ENCODE measurements at places on chromosomes 13 and 19. TPM values are rescaled to one million over a fixed set of nuclear protein-coding genes. Genes with fewer than 3 reads are reported as not detected.
A peak's percentile ranks its signal among the peaks of the same experiment; 100 is the strongest.

The LRRC8E gene
- total RNA-seq = 8.2 TPM

The PTGER1 gene
- total RNA-seq = not detected

The EPSTI1 gene
- 26.2 TPM for total RNA-seq

The SIGLEC10 gene
- not detected for total RNA-seq

The SYNGR4 gene
- not detected for total RNA-seq

The LIM2 gene
- total RNA-seq = not detected

DNA sequence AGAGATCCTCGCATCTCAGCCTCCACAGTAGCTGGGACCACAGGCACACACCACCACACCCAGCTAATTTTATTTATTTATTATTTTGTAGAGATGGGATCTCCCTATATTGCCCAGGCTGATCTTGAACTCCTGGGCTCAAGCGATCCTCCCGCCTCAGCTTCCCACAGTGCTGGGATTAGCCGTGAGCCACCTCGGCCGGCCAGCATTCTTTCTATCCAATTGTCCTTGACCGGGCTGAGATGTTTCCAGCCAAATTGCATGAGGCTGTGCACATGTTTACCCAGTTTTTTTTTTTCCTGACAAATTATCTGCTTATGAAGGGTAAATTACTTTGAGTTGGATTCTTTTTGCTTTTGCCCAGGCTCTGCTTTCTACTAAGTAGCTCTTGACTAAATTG, 28.2 kb downstream of the UNC13A start:
- no peak for DNase-seq

- DNase-seq = no peak
These were observed 2.3 kb upstream of the GPR12 start for GRCh38 chr13:26762745-26763345.

GRCh38 chr19:898663-899062, 5.4 kb downstream of the RNU6-9 start:
- DNase-seq = no peak

DNA sequence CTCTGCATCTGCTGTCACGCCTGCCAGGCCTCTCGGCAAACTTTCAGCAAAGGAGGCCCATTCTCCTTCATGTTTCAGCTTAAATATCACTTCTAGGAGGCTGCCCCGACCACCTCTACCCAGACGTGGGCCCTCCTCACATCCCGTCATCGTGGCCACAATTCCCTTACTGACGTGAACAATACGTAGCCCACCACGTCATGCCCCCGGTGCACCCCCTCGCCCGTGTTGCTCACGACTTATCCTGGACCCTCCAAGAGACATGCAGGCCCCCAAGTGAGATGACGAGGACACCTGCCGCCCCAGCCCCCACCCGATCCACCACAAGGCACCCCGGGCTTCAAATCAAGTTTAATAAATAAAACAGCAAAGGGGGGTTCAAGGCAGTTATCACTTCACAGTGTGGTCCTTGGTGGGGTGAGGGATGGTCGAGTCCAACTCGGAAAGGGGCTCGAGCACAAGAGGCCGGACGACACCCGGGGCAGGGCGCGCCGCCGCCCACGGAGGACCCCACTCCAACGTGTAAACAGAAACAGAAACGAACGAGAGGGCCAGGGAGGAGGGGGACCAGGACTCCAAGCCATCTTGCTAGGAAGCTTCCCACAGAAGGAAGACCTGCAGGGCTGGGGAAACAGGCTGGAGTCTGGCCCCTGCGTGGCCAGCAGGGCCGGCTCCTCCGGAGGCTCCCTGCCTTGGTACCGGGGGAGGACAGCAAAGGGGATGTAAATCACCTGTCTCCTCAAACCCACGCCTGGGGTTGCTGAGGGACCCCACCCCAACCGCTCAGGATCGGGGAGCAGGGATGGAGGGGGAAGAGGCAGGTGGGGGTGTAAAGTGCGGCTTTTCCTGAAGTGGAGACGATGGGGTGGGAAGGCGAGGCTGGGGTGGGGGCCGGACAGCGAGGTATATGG, 14.3 kb upstream of the PLPP2 start:
- DNase-seq = no peak

- no peak for DNase-seq
These were observed 361.6 kb downstream of the COG6 start for GRCh38 chr13:40016953-40017660.

GRCh38 chr19:54040003-54040402, 23.7 kb downstream of the VSTM1 start:
- DNase-seq = no peak

DNA sequence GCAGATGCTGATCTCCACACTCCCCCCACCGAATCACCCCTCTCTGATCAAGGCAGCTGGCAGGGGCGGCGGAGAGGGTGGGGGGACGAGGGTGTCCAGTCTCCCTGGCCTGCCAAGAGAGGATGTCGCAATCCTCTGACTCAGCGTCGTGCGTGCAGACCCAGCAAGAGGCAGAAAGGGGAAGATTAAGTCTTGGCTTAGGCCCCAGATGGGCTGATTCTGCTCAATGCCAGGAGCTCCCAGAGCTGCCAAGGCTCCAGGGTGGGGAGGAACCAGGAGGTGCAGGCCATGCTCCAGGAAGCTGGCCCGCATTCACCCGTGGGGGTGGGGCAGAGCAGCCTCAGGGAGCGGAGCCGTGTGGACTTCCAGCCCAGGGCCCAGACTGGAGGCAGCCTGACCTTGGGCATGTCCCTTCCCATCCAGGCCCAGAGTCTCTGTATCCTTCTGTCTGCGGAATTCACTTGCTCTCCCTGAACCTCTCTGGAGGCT, 6.6 kb upstream of the BCL3 start:
- DNase-seq = peak; percentile 98

- peak; percentile 96 for DNase-seq
These were observed 26.4 kb upstream of the TPT1 start for GRCh38 chr13:45367358-45367757.

- DNase-seq = no peak
These were observed 1.1 kb upstream of the SH2D3A start for GRCh38 chr19:6768236-6768785.

DNA sequence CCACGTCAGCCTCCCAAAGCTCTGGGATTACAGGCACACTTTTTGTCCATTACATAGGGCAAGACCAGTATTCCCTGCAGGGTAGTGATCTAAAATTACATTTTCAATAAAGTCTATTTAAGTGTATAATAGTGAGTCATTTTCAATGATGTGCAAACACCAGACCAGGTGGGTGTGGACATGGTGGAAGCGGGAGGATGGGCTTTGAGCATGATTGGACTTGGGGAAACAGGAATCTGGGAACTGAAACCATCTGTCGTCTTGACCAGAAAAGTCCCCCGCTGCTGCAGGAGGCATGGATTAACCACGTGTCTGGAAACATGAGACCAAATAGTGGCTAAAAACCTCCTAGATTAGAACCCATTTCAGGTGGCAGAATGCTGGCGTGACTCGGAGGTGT, 4.9 kb downstream of the FXYD3 start:
- DNase-seq = peak; percentile 96

- DNase-seq = peak; percentile 68
These were observed at the start of gene MAP2K2 for GRCh38 chr19:4123615-4124568. Gene MAP2K2 (minus strand): TSS chr19:4124122. CDS start chr19:4123875, 247 bp downstream.

GRCh38 chr19:52492201-52492993, 35.1 kb upstream of the ZNF808 start:
- peak; percentile 16 for DNase-seq

- DNase-seq = no peak
These were observed 47.2 kb upstream of the POMP start for GRCh38 chr13:28611654-28612131.
